Type B pancreatic cell (in vitro differentiated cells): ENCODE measurements at places on chromosomes 7 and 10. TPM values are rescaled to one million over a fixed set of nuclear protein-coding genes. Genes with fewer than 3 reads are reported as not detected.
A peak's percentile ranks its signal among the peaks of the same experiment; 100 is the strongest.

DNA sequence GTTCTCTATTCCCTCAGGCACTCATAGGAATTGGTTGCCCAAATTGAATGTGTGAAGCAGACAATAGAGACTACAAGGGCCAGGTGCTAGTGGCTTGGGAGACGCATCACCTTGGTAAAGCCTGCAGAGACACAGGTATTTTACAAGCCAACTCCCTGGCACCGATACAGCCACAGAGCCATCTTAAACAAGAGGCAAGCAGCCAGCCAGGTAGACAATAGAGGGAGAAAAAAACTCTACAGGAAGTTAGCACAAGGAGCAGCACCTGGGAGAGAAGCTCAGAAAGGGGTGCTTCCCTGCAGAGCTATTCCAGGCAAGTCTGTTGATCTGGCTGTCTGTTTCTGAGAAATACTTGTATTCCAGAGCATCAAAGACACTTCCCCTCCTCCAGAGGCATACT is 43.0 kb upstream of the CDK1 start:
- DNase-seq = no peak
- H3K4me1 ChIP-seq = peaks cover 16% of the 10 kb centered on the region
- peaks cover 12% of the 10 kb centered on the region for H3K27me3 ChIP-seq
- H3K27ac ChIP-seq = no peak overlapping the region
- H3K36me3 ChIP-seq = no peaks in the 10 kb centered on the region
- H3K4me3 ChIP-seq = no peak overlapping the region

- peaks cover 63% of the 10 kb centered on the region for H3K4me1 ChIP-seq
- peaks cover 4% of the 10 kb centered on the region for H3K27me3 ChIP-seq
- H3K27ac ChIP-seq = no peak overlapping the region
- H3K4me3 ChIP-seq = peak overlapping the region; percentile 74
- DNase-seq = peak; percentile 88
Measured at GRCh38 chr10:79242620-79243152, 104.6 kb upstream of the PPIF start.

Gene DDX21
- total RNA-seq = 53.2 and 57.5 TPM in 2 replicates

DNA sequence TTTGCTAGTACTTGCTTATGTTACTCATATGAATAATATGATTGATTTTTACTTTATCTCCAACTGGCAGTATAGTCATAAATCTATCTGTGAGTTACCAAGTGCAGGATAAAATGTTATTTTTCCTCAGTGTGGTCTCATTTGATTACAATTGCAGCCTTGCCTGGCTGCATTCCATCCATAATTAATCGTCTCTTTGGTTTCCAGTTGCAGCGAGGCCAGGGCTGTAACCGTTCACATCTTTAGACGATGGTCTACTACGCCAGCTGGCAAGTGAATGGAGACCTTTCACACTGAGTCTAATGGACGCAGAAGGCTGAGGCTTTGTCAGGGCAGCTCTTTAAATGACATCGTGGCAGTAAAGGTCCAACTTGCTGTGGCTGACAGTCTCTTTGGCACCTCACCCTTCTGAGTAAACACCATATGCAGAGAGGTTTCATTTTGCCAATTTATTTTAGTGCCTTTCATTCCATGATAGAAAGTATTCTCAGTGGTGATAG is 84.0 kb downstream of the ARL4A start:
- H3K36me3 ChIP-seq = peaks cover 10% of the 10 kb centered on the region
- no peaks in the 10 kb centered on the region for H3K27me3 ChIP-seq
- H3K4me3 ChIP-seq = peak overlapping the region; percentile 73
- peak overlapping the region; percentile 76 for H3K27ac ChIP-seq
- H3K4me1 ChIP-seq = peaks cover 20% of the 10 kb centered on the region

- no peaks in the 10 kb centered on the region for H3K36me3 ChIP-seq
- no peaks in the 10 kb centered on the region for H3K4me1 ChIP-seq
- DNase-seq = no peak
- H3K27me3 ChIP-seq = no peaks in the 10 kb centered on the region
- H3K27ac ChIP-seq = no peak overlapping the region
- no peak overlapping the region for H3K4me3 ChIP-seq
Measured at GRCh38 chr10:109780997-109781396, 142.3 kb downstream of the XPNPEP1 start.

GRCh38 chr10:99698504-99699080 is 33.3 kb downstream of the COX15 start:
- no peak overlapping the region for H3K27ac ChIP-seq
- no peak overlapping the region for H3K4me3 ChIP-seq

GRCh38 chr7:28700790-28701203 is 257.3 kb downstream of the TRIL start:
- DNase-seq = no peak
- H3K27me3 ChIP-seq = peaks cover 10% of the 10 kb centered on the region
- H3K4me1 ChIP-seq = peaks cover 30% of the 10 kb centered on the region

Gene NPY4R2
- total RNA-seq = 0.24 TPM in 1 of 2 replicates, not detected in the other
